ENCODE measurements at places on chromosomes 6 and 20. TPM values are rescaled to one million over a fixed set of nuclear protein-coding genes. Genes with fewer than 3 reads are reported as not detected.

DNA sequence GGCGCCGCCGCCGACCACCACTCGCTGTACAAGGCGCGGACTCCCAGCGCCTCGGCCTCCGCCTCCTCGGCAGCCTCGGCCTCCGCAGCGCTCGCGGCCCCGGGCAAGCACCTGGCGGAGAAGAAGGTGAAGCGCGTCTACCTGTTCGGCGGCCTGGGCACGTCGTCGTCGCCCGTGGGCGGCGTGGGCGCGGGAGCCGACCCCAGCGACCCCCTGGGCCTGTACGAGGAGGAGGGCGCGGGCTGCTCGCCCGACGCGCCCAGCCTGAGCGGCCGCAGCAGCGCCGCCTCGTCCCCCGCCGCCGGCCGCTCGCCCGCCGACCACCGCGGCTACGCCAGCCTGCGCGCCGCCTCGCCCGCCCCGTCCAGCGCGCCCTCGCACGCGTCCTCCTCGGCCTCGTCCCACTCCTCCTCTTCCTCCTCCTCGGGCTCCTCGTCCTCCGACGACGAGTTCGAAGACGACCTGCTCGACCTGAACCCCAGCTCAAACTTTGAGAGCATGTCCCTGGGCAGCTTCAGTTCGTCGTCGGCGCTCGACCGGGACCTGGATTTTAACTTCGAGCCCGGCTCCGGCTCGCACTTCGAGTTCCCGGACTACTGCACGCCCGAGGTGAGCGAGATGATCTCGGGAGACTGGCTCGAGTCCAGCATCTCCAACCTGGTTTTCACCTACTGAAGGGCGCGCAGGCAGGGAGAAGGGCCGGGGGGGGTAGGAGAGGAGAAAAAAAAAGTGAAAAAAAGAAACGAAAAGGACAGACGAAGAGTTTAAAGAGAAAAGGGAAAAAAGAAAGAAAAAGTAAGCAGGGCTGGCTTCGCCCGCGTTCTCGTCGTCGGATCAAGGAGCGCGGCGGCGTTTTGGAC, 2.0 kb downstream of the SOX4 start:
- no peak for DNase-seq

DNA sequence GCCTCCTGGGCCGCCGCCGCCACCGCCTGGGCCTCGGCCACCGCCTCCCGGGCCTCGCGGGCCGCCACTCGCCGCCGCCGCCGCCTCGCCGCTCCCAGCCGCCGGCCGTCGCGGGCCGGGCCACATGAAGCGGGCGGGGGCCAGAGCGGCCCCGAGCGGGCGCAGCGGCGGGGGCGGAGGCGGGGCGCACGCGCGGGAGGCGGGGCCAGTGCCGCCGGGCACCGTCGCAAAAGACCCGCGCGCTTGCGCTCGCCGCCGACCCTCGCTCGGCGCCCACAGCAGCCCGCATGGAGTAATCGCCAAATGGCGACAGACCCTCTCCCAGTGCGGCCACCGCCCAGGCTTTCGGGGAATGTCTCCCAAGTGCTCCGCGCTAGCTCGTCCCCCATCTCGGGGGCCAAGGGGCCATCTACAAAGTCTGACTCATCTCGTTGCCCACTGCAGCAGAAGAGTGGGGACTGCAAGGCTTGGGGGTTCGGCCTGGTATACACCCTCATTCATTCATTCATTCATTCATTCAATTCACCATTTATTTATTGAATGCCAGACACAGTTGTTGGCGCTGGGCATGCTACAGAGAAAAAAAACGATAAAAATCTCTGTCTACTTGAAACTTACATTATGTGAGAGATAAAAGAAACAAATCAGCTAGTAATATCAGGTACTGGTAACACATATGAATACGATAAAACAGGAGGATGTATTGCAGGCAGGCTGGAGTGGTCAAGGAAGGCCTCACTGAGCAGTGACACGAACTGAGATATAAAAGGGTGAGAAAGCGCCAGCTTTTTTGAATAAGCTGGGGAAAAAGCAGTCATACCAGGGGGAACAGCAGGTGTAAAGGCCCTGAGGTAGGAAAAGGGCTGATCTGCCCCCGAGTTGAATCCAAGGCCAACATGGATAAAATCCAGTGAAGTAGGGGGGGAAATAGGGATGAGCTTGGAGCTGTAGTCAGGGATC, at the start of gene B4GALT5:
TSS of gene B4GALT5 (minus strand) at position 126 of the 960 bp plus-strand sequence. CDS start 188 bp downstream, outside the sequence.
- DNase-seq, result peak; percentile 48

DNA sequence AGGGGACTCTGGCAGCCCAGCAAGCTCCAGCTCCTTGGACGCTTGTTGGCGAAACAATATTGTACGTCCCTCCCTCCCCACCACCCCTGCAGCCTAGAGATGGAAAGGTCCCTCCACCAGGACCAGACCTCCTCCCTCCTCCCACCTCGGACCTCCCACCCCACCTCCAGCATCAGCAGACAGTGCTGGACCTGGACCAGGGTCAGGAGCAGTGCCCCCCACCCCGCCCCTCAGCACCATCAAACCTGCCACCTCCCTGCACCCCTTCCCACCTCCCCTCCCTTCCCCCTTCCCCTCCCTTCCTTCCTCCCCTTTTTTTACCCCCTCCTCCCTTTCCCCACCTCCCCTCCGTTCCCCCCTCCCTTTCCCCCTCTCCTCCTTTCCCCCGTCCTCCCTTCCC, 98.4 kb downstream of the TAF4 start:
- DNase-seq, result no peak

Gene GRIK2
- 12.8 TPM for polyA plus RNA-seq

DNA sequence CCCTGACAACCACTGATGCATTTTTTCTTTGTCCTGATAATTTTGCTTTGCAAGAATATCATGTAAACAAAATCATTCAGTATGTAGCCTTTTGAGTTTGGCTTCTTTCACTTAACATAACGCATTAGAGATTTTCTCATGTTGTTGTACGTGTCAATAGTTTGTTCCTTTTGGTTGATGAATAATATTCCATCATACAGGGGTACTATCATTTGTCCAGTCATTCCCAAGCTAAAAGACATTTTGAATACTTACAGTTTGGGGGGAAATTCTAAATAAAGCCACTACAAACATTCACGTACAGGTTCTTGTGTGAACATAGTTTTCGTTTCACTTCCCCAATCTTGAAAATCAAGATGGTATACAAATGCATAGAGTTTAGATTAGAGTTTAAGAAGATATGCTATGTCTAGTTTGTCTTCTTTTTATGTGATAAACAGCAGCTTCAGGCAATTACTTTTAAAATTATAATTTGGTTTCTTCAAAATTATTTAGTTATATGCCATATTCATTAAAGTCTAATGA, 5.2 kb downstream of the HAO1 start:
- DNase-seq, result no peak

Gene DEFB124
- not detected for polyA plus RNA-seq
